ENCODE measurements at places on chromosomes 11 and 22.

- DNase-seq, result no peak
Observed at GRCh38 chr11:118318124-118318523, 13.6 kb downstream of the CD3E start.

DNA sequence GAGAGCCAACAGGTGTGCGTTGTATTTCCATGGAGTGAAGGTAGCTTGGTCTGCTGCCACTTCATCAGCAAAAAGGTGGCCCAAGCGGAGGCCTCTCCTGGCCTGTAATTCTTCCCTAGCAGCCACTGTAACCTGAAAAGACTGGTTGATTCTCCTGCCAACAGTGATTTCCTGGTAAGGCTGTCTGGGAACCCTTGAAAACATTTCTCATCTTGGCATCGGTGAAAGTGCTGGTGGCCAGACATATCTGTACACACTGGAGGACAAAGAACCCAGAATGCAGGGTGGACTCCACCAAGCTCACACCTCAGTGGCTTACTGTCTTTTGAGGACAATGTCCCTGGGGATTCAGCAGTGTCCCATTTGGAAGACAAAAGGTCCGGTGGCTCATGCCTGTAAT is 128.0 kb downstream of the TRIM29 start:
- no peak for DNase-seq

DNA sequence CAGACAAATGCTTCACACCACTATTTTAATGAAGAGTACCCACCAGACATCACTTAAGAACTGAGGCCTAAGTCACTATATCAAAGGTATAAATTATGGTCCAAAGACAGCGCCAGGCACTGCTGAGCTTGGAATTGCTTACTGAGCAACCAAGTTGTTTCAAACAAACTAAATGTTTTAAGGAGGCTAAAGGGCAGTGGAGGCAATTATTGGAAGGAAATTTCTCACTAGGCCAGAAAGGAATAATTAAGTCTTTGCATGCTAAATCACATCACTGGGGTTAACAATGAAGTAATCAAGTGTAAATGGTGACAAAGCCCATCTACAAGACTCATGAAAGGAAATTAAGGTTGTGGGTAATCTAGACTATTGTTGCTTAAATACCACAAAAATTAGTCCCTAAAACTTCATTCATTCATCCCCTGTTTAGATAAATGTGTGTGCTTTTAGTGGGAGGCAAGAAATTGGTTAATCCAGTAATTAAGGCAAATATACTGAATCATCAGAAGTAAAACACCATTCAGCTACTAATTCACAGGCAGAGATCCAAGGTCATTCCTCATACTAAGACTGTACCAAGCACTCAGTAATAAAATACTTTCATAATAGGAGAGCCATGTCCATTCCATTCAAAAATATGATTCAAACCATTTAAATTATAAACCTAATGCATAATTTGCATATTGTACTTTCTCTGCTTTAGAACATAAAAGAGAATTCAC is 21.2 kb downstream of the LGR4 start:
- no peak for DNase-seq

DNA sequence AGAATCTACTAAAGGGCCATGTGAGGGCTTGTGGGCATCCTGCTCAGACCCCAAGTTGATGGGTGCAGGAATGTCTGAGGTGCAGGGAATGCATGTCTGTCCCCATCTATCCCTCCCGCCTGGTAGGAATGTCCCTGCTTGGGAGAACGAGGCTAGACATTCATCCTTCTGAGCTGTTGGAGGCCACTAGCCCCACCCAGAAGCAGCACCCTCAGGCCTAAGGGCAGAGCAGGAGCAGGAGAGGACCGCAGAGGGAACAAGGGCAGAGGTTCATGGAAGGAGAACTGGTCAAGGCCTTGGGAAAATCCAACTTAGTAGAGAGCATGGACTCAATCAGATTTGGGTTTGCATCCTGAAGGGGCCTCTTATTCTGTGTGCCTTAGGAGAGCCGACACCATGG is 22.1 kb upstream of the LMO1 start:
- no peak for DNase-seq

GRCh38 chr11:117059611-117060148 is 38.5 kb downstream of the SIK3 start:
- DNase-seq, result no peak

All from fibroblast of the conjunctiva (primary cell).